Esophagus muscularis mucosa (tissue), 4 donors: ENCODE measurements at places on chromosomes 13 and 19. TPM values are rescaled to one million over a fixed set of nuclear protein-coding genes. Genes with fewer than 3 reads are reported as not detected.
A peak's percentile ranks its signal among the peaks of the same experiment; 100 is the strongest.

DNA sequence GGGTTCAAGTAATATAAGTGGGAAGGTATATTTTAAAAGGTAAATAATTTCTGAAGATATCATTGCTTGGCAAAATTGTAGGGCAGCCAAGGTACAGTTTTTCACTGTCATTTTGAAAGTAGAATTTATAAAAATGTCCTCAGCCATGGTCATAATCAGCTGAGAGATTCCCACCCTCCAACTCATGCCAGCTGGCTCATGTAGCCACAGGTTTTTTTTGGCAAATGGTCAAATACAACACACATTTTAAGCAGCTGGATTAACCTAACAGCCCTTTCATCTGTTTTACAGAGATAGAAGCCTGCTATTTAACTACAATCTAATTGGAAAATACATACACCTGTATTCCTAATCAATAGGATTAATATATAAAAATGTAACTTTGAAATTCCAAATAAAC is 619.2 kb upstream of the SGCG start:
- DNase-seq = no peak

DNA sequence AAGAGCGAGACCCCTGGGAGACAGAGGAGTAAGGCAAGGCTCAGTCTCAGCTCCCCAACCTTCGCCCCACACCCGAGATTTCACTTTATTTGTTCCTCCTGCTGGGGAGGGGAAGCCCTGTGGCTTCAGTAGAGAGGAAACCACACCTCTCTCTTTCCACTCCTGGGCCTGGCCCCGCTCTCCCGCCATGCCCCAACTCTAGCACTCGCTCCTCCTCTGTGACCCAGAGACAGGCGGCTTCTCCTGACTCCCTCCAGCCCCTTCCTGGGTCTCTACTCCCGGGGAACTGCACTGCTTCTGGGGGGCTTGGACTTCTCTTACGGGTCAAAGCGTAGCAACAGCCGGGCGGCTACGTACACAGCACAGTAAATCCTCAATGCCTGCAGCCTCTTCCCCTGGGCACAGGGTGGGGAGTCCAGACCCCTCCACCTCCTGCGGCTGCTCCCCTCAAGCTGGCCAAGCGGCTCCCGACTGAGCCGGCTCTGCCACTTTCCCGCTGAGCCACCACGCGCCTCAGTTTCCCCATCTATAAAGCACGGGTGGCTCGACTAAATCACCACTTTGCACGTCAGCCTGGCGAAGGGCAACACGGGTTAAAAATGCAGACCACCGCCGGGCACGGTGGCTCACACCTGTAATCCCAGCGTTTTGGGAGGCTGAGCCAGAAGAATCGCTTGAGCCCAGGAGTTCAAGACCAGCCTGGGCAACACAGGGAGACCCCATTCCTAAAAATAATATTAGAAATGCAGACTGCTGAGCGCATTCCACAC is 1.4 kb downstream of the RNF126 start:
- no peak for DNase-seq

DNA sequence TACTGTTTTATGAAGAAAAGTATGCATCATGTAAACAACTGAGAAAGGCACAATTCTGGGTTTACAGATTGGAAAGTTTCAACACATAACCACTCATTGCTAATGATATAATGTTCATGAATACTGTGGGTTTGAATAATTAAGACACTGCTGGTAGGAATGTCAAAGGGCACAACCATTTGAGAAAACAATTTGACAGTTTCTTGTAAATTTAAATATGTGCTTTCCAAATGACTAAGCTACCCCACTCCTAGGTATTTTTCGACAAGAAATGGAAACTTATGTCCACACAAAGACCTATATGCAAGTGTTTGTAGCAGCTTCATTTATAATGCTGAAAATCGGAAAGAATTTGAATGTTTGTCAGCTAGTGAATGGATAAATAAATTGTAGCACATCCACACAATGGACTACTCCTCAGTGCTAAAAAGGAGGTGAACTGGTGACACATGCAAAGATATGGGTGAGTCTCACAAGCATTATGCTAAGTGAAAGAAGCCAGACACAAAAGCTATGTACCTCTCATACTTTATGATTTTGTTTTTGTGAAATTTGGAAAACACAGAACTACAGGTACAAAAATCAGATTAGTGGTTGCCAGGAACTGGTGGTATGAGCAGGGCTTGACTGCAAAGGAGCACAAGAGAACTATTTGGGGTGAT is 44.8 kb upstream of the FLT1 start:
- DNase-seq = no peak

- DNase-seq = no peak
Observed at GRCh38 chr13:51697181-51697580, 106.8 kb downstream of the DHRS12 start.

DNA sequence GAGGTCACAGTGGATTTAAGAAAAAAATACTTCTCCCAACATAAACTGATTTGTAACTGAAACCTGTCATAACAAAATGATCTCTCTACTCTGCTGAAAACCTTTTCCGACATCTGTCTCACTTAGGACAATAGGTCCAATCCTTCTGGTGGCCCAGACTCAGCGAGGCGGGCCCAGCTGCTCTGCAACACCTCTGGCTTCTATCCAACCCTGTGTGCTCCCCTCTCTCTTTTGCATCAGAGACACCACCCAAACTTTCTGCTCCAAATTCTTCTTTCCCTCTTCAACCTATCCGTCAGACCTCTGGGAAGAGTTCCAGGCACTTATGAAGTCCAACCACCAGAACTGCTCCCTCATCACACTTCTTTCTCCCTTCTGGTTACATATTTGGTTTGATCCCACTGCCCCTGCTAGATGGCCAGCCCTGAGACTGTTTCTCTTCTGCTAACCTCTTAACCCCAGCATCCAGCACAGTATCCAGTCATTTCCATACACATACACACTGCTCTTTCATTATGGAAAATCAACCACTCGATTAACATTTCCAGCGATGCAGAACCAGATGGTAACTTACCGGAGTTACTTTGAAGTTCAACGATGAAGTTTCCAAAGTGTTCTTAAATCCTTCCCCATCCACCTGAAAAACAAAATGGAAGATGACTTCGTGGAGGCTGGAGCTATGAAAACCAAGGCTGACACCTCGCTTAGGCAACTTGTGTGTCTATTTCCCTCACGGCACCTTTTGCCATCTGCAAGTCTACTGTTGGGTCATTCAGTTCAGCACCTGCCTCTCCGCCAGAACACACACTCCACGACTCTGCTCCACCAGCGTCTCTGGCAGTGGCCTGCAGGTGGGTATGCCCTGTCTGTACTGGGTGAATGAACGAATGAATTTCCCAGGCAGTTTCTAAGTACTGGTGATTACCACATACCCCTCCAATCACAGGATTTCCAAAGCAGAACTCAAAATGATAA is 9.4 kb downstream of the SAFB2 start:
- no peak for DNase-seq

GRCh38 chr13:110882972-110883371 is 31.9 kb downstream of the ANKRD10 start:
- no peak for DNase-seq

DNA sequence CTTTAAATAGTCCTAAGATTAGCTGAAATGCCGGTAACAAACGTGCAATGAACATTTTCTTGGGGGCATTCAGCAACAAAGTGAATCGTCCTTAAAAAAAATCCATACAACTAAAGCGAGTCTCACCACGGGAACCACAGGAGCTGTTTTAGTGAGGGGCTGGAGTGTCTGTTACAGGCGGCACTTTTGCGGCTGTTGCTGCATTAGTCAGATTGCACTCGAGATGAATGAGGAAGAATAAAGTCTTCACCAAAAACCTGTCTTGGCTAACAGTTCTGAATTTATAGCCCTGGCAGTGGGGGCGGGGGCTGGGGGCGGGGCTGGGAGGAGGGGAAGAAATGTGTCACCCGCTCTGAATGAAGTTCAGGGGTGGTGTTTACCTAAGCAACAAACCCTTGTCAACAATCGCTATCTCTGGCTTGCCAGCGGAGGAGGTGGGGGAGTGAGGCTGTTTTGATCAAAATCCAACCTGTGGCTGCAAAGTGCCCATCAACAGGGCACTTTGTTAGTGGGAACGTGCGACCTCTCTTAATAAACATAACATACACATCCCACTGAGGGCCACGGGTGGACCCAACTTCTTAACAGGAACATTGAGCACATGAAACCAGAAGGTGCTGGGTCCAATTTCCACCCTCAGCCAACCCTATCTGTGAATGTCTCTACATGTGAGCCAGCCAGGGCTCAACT is 44.5 kb downstream of the RFX2 start:
- no peak for DNase-seq

DNA sequence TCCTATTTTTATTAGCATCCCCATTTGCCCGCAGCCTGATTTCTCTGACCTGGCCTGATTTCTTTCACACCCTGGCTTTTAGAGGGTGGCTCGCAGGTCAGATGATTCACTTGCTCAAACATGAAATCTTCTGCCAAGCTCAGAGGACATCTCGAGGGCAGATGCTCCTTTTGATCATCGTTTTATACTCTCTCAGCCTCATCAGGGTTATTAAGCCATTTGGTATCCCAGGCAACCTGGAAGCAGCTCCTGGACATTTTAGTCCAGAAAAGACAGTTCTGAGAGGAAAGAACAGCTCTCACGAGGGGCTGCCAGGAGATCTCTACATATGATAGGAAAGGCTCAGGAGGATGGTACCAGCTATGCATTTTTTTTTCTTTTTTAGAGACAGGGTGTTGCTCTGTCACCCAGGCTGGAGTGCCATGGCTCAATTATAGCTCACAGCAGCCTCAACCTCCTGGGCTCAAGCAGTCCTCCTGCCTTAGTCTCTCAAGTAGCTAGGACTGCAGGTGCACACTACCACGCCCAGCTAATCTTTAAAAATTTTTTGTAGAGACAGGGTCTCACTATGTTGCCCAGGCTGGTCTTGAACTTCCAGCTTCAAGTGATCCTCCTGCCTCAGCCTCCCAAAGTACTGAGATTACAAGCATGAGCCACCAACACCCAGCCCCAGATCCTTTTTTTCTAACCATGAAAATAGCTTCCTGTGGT is 165.4 kb downstream of the KATNAL1 start:
- no peak for DNase-seq

DNA sequence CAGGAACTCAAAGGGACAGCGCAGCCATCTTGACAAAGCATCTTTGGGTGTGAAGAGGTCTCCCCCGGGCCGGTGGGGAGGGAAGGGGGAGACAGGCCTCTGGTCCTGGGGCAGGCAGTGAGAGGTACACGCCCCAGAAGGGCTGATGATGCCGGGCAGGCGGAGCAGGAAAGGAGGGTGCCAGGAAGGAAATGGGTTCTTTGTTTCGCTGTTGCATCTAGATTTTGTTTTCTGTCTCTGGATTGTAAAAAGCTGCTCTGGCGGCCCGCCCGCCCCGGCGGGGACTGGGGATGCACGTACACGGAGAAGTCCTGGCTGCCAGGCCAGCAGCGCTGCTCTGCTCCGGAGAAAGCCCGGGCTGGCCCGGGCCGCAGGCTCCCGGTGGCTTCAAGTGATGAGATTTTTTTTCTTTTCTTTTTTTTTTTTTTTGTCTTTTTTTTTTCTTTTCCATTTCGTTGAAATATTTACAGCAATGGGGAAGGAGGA is 13.2 kb upstream of the ASF1B start:
- peak; percentile 96 for DNase-seq

Gene KLHL1
- not detected for total RNA-seq

Gene ATP4B
- total RNA-seq = not detected

Gene SIAH3
- total RNA-seq = not detected

Gene SYDE1
- 106 TPM for total RNA-seq
